ENCODE measurements at places on chromosomes 13 and 19. TPM values are rescaled to one million over a fixed set of nuclear protein-coding genes. Genes with fewer than 3 reads are reported as not detected.

DNA sequence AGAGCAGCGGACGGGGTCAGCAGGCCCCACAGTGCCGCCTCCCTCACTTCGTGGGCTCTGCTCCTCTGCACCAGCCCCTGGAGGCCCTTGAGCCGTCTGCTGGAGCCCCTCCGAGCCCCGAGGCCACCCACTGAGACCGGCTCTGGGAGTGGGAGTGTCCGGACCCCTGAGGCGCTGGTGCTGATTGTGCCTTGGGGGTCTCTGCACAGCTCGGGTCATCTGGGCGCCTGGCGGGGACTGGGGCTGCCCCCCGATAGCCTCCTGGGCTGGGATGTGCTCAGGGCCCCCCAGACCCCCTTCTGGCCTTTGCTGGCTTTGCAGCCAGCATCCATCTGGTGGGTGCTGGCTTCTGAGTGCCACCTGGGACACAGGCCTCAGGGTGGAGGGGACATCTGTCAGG, 15.4 kb downstream of the CBARP start:
- no peak for DNase-seq
- H3K4me3 ChIP-seq = no peak overlapping the region

GRCh38 chr19:52987221-52987620, 24.5 kb upstream of the ZNF816 start:
- H3K4me3 ChIP-seq = no peak overlapping the region
- H3K27ac ChIP-seq = no peak overlapping the region
- H3K4me1 ChIP-seq = peaks cover 8% of the 10 kb centered on the region

DNA sequence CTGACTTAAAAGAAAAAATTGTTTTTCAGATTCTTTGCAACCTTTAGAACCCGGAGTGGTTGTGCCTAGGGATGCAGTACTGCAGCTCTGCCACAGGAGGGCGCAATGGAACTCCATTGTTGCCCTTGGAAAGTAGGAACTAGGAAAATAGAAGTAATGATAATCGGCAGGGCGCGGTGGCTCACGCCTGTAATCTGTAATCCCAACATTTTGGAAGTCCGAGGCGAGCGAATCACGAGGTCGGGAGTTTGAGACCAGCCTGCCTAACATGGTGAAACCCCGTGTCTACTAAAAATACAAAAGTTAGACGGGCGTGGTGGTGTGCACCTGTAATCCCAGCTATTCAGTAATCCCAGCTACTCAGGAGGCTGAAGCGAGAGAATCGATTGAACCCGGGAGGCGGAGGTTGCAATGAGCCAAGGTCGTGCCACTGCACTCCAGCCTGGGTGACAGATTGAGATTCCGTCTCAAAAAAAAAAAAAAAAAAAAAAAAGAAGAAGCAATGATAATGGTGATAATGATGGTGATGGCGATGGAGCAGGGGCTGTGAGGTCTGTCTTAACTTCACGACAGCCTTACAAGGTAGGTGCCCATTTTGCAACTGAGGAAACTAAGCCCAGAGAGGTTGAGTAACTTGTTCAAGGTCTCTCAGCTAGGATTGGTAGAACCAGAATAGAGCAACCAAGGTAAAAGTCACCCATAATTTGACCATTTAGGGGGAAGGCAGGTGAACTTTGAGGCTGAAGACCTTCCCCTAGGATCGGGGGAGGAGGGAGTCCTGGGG, 5.5 kb upstream of the ADAMTS10 start:
- peaks cover 12% of the 10 kb centered on the region for H3K27me3 ChIP-seq
- H3K4me3 ChIP-seq = no peak overlapping the region
- no peaks in the 10 kb centered on the region for H3K36me3 ChIP-seq
- no peak for DNase-seq
- H3K4me1 ChIP-seq = peaks cover 5% of the 10 kb centered on the region

Gene FFAR2
- 2.2 TPM for total RNA-seq

DNA sequence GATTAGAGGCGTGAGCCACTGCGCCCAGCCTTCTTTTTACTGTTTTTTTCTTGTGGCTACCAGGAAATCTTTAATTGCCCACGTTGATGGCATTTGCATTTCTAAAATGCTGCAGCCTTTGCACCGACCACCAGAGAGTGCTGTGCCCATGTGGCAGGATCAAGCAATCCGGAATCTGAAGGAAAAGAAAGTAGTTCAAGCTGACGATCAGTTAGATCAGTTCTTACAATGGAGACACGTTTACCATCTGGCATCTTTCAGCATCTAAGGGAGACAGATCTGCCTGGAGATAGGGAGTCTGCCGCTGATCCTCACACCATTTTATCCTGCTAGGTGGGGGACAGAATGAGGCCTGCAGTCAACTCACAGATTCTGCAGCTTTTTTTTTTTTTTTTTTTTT, 19.9 kb downstream of the TINCR start:
- DNase-seq = no peak
- H3K4me3 ChIP-seq = no peak overlapping the region
- H3K27ac ChIP-seq = peak overlapping the region; percentile 40
- H3K4me1 ChIP-seq = peaks cover 6% of the 10 kb centered on the region
- peaks cover 27% of the 10 kb centered on the region for H3K27me3 ChIP-seq

Gene NCCRP1
- 22.6 TPM for total RNA-seq

DNA sequence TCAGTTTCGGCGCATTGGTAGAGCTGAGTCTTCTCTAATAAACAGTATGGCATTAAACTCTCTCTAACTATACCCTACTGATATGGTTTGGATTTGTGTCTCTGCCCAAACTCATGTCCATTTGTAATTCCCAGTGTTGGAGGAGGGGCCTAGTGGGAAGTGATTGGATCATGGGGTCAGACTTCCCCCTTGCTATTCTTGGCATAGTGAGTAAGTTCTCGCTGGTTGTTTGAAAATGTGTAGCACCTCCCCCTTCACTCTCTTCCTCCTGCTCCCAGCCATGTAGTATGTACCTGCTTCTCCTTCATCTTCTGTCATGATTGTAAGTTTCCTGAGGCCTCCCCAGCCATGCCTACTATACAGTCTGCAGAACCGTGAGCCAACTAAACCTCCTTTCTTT, 682.7 kb upstream of the ARGLU1 start:
- no peak overlapping the region for H3K4me3 ChIP-seq
- no peak for DNase-seq
- no peak overlapping the region for H3K27ac ChIP-seq
- H3K36me3 ChIP-seq = no peaks in the 10 kb centered on the region

DNA sequence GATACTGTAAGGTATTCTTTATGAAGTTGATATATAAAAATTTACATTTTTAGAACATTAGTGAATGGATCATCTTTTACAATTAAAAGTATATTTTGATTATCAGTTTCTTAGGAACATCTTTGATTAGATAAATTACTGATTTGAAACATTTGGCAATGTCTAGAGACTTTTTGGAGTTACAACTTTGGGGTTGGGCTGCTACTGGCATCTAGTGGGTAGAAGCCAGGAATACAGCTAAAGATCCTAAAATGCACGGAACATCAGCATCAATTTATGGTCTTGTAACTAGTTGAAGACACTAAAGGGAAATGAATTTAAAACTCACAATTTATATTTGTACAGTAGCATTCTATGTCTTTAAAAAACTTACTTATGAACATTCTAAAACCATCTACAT, 19.9 kb downstream of the POMP start:
- H3K4me1 ChIP-seq = no peaks in the 10 kb centered on the region
- H3K27ac ChIP-seq = no peak overlapping the region
- no peak overlapping the region for H3K4me3 ChIP-seq
- peaks cover 16% of the 10 kb centered on the region for H3K36me3 ChIP-seq

Measured in type B pancreatic cell (in vitro differentiated cells).